SK-N-SH (cell line): ENCODE measurements at places on chromosomes 2 and 18. TPM values are rescaled to one million over a fixed set of nuclear protein-coding genes. Genes with fewer than 3 reads are reported as not detected.

Gene UGT1A5
- polyA plus RNA-seq = not detected in 2 replicates

Gene FEV
- 0.53 and 1.2 TPM in 2 replicates for polyA plus RNA-seq

Gene MC2R
- polyA plus RNA-seq = not detected in 2 replicates

DNA sequence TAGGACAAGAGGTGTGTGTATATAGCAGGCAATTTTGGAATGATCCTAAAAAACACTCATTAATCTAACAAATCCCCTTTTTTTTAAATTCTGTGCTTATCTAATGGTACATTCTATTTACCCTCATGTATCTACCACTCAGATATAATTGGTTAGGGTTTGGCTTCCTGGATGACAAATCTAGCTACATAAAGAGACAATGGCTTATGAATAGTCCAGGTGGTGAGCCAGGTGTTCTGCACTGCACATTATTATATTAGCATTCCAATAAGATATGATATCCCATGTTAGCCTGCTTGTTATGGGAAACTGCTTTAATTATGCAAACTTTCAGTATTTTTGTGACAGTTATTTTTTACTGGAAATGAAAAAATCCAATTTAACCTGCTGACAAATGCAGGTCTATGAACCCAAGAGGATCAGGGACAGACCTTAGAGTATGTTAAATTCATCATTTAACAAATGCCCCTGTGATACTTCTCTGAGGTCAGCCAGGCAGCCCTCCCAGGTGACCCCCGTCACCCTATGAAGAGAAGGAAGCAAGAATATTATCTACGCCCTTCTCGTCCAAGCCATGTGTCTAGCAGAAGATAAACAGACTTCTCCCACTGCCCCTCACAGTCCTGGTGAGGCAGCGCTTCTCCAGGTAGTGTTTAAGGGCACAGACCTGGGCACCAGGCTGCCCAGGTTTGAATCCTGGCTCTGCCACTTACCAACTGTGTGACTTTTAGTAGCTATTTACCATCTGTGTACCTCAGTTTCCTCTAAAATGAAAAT lies 83.0 kb downstream of the ADD2 start:
- DNase-seq = no peak

DNA sequence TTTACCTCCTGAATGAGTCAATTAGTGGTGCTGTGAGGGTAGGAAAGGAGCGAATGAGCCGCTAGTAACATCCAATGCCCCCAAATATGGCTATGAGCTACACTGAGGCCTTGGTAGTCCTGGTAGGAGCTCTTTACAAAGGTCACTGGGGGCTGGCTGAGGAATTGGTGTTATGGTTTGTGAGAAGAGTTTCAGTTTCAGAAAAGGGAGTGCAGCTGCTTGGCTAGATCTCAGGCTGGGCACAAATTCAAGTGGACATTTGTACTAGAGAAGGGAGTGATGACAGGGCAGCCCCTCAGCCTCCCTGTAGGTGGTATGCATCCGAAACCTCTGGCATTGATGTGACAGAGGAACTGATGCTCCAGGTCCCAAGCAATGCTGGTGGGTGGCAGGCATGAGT lies 13.9 kb upstream of the PAIP2B start:
- no peak for DNase-seq

GRCh38 chr2:225326969-225327368 lies 72.5 kb upstream of the NYAP2 start:
- no peak for DNase-seq

GRCh38 chr2:219578811-219579613 lies 6.9 kb downstream of the INHA start:
- DNase-seq = no peak

- DNase-seq = no peak
Measured at GRCh38 chr2:220315098-220315823, 687.8 kb downstream of the SLC4A3 start.

DNA sequence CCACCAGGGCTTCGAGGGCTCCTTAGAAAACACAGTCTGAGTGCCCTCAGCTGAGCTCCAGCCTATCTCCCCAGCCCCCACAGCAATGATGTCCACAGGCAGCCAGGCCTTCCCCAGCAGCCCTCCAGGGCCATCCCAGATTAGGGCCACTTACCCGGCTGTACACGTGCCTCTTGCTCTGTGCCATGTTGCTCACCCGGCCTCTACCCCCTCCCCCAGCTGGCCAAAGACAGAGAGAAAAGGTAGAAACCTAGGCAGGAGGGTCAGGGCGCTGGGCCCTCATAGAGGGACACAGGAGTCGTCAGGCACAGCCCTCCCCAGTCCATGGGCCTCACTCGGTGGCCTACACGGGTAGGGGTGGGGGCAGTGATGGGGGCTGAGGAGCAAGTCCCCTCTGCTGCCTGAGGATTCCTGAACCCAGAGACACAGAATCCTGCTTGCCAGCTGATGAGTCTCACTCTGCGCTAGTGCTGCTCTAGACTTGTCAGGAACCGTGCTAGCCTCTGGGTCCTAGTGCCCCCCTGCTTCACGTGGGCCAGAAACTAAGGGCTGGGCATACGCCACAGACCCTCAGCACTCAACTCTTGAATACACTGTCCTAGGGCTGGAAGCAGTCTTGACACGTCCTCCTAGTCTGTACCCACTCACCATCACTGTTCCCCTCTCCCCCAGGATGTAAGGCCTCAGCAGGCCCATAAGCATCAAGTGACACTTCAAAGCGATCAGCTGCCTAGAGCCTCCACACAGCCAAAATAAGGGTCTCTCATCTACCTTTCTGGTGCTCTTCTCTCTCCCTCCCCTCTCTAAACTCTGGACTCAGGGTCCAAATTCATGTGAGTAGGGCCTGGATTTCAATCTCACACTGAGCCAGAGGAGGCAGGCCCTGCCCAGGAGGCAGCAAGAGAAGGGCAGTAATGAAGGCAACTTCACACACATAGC lies at the start of gene DCTN1:
Gene DCTN1, minus strand, starts transcription at position 461 of the 939 bp plus-strand sequence. Its CDS starts 274 bp downstream, at position 187.
- peak; percentile 83 for DNase-seq
